ENCODE measurements at places on chromosomes 13 and 19. TPM values are rescaled to one million over a fixed set of nuclear protein-coding genes. Genes with fewer than 3 reads are reported as not detected.

DNA sequence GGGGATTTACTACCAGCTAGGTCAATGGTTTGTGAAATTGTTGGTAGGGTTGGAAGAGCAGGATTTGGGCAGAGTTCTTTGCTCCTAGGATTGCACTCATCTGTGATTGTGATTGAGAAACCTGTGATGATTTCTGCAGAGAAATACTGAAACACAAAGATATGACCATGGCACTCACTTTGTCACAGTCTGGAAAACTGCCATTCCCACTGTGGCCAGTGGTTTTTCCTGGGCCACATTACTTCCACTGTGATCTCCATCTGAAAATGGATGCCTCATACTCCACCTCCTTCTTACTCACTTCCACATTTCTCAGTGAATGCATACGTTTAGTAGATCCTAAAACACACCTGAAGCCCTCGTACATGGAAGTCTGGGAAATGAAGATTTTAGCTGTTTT lies 593.2 kb downstream of the LMO7 start:
- no peak for DNase-seq

DNA sequence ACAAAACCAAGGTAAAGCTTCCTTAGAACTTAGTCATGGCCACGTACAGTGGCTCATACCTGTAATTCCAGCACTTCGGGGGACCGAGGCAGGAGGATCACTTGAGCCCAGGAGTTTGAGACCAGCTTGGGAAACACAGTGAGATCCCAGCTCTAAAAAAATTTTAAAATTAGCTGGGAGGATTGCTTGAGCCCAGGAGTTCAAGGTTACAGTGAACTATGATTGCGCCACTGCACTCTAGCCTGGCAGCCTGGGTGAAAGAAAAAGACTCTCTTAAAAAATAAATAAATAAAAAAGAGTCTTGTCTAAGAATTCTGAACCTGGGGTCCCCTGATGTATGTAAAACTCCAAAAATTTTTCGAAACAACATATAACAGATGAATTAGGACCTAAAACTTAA lies 34.9 kb downstream of the N4BP2L2 start:
- DNase-seq: no peak

DNA sequence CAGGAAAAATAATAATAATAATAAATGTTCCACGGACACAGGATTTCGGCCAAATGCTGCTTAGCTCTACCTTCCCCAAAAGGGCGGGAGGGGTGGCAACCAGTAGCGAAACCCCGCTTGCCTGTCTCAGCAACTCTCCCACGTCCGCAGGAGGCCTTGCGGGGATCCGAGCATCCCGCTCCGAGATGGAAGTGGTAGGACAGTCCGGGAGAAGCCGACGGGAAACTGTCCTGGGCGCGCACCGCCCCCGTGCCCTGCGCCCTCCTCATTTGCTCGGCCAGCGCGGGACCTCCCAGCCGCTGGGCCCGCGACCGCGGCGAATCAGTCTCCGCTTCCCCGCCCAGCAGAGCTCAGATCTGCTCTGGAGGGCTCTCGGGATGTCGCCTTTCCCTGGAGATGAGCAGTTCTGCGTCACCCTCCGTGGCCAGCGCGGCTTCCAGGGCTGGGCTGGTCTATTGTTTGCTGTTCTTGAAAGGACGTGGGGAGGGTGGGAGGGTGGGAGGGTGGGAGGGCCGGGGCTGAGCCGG lies 48.9 kb upstream of the PABPC3 start:
- peak; percentile 16 for DNase-seq

GRCh38 chr13:110850006-110850405 lies 64.9 kb downstream of the ANKRD10 start:
- DNase-seq: no peak

DNA sequence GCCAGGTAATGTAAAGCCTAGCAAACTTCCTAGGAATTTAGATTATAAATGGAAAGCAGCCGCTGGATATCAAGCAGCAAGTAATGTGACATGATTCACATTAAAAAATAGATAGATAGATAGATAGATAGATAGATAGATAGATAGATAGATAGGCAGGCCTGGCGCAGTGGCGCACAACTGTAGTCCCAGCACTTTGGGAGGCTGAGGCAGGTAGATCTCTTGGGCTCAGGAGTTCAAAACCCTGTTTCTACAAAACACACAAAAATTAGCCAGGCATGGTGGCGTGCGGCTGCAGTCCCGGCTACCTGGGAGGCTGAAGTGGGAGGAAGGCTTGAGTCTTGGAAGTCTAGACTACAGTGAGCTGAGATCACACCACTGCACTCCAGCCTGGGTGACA lies 236.9 kb downstream of the SLITRK6 start:
- no peak for DNase-seq

DNA sequence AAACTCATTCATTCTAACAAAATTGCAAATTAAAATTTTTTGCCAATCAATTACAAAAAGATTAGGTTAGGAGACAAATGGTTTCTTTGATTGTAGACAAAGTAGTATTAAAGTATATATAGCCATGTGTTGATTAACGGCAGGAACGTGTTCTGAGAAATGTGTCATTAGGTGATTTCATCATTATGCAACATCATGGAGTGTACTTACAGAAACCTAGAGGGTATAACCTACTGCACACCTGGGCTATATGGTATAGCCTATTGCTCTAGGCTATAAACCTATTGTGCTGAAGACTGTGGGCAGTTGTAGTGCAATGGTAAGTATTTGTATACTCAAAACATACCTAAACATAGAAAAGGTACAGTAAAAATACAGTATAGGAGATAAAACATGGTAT lies 906.8 kb upstream of the SPRY2 start:
- DNase-seq: no peak

DNA sequence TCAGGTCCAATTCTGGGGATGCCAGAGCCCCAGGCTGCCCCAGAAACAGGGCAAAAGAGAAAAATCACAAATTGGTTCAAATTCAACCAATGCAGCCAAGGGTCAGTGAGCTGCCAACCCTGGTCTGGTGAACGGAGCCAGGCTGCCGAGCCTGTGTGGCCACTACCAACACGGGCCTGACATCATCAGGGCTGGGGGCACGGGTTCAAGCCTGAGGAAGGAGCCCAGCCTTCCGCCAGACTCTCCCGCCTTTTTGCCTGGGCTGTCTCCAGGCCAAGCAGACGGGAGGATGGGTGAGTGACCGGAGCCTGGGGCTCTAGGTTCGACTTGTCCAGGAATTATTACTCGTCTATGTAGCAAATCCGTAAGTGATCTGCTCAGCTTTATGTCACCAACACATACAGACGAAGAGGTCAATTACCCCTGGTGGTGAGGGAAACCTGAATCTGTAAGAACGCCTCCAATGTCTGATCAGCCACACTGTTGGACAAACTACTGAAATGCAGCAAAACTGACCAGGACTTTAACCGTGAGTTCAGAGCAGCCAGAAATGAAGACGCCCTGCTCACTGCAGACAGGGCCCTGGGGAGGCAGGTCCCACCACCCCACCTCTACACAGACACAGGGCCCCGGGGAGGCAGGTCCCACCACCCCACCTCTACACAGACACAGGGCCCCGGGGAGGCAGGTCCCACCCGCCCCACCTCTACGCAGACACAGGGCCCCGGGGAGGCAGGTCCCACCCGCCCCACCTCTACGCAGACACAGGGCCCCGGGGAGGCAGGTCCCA lies 31.8 kb downstream of the RAB20 start:
- no peak for DNase-seq

GRCh38 chr19:42048992-42049391 lies 21.0 kb downstream of the GRIK5 start:
- DNase-seq: no peak

DNA sequence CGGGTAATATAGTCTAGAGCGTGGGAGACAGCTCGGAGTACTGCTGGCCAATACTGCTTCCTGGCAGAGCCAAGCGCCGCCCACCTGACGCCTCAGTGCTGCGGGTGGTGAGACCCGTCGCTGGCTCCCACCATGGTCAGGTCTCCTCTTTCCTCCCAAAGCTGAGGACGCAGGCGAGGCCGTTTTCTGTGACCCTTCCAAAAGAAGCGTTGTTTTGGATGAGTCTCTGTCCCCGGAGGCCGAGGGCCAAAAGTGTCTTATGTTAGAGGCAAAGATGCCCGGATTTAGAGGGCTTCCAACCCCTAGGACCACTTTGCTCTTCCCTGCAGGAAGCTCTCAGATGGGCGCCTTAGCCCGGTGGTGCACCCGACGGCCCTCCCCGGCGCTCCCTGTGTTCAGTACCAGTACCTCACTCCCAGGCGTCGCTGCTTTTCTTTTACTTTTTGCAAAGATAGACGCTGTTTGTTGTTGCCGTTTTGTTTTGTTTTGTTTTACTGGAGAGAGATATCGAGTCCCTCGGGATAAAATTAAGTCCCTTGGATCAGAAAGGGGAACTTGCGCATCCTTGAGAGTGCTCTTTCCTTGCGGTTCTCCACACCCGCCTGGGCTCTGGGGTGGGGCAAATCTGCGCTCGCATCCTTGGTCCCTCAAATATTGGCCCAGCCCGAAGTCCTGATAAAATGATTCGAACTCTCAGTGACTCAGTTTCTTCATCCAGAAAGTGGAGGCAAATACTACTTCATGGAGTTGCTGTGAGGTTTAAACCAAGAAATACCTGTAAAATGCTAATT lies 7.0 kb downstream of the PDX1 start:
- DNase-seq: no peak

DNA sequence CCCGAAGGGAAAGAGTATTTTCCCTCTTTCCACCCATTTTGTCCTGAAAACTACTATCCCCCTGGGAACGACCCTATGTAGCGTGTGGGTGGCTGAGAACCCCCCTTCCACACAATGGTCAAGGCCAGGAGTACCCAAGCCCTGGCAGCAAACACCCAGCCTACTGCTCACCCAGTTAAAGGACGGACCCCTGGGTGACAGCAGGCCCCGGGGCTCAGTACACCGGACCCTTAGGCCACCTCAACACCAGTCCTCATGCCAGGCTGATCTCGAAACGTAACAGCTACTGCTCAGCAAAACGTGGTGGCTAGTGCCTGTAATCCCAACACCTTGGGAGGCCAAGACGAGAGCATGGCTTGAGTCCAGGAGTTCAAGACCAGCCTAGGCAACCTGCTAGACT lies 1.4 kb downstream of the ANKRD27 start:
- no peak for DNase-seq

DNA sequence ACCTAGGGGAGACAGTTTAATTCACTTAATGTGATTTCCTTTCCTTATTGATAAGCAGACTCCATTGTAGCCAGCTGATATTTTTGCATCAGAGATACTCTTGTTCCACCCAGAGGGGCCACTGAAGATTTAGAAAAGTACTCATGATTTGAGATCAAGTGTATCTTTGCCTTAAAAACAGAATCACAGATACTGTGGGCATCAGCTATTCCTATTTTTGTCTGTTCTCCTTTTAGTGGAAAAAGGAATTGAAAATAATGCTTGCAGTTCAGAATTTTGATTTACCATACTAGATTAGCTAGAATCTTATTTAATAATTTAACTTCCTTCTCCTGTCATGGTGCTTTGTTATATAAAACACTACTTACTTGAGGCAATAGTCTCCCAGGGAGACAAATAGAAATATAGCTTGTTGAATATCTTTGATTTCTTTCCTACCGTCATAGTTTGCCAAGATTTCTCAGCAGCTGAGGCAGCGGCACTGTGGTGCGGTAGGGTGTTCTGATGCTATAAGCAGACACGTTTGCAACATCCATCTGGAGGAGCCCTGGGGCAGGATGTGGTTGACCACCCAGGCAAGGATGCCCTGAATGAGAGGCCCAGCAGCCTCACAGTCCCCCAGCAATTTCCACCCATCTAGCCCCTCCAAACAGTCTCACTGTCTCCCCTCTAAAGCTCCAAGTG lies 47.0 kb upstream of the RAP2A start:
- no peak for DNase-seq

GRCh38 chr19:3796358-3796757 lies 10.2 kb upstream of the MATK start:
- no peak for DNase-seq

DNA sequence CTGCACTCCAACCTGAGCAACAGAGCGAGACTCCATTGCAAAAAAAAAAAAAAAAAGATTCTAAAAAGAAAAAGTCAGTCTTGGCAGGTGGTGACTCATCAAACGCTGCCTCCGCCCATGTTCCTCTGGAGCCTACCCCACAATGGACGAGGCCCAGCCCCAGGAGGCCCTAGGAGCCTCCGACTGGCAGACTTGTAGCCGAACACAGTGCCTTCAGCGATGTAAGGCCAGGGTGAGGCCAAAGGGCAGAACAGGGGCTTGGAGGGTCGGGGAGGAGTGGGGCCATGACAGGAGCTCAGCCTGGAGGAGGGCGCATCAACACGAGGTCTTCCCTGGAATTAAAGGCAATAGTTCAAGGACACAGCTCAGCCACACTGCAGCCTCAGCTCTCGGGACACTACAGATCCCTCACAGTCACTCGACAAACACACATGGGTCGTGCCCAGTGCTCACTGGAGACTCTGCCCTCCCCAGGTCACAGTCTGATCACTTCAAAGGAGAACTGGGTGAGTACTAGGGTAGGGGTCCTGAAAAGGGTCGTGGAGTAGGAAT lies 5.1 kb downstream of the USE1 start:
- DNase-seq: peak; percentile 70

MIA gene
- total RNA-seq: not detected

ZNF844 gene
- 8.0 TPM for total RNA-seq

DMAC2 gene
- total RNA-seq: 56.2 TPM

LIM2 gene
- total RNA-seq: not detected

CEACAM4 gene
- not detected for total RNA-seq

C19orf81 gene
- 0.33 TPM for total RNA-seq

ZNF816 gene
- 3.3 TPM for total RNA-seq

IFNL1 gene
- not detected for total RNA-seq

S1PR4 gene
- total RNA-seq: not detected

MYPOP gene
- 0.20 TPM for total RNA-seq
